HT-29 (cell line): ENCODE measurements at places on chromosomes 1 and 21.

DNA sequence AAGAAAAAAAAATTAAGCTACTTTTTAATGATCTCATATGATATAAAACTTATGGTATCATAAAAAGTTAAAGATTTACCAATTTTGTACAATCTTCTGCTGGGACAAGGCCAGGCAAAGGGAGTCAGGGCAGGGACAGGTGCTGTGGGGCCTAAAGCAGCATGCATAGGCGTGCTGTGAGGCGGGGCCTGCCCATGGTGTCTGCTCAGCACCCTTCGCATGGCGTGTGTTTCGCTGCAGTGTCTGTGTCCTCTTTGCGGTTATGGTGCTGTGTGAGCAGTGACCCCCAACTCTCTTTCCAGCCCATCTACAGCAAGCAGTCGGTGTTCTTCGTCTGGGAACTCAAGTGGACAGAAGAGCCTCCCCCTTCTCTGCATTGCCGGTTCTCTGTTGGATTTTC lies 13.4 kb upstream of the PWP2 start:
- DNase-seq = no peak

DNA sequence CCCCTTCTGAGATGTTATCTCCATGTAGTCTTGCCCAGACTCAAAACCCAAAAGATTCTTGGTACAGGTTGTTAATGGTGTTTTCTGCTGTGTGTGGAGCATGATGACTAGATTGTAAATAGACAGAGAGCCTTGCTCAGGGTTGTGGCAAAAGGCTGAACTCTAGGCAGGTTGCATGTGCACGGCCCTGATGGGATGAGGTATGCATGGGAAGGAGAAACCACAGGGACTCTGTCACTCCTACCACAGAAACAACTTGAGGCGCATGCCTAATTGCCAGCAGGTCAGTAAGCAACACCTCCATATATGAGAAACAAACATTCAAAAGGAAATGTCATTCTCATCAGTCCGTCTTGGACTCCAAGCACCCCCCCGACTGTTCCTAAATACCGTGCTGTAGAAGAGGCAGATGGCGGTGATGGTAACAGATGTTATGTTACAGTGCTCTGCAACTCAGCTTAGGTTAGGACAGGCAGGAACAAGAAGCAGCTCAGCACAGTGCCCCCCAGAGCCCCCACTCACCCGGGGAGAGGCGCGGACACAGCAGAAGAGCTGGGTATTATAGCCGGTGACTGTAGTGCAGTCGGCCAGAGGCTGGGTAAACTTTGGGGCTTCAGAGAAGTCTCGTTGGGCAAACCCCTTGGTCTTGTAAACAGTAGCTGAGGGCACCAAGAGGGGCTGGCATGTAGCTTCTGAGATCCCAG lies 10.9 kb downstream of the MYBPHL start:
- DNase-seq = no peak

DNA sequence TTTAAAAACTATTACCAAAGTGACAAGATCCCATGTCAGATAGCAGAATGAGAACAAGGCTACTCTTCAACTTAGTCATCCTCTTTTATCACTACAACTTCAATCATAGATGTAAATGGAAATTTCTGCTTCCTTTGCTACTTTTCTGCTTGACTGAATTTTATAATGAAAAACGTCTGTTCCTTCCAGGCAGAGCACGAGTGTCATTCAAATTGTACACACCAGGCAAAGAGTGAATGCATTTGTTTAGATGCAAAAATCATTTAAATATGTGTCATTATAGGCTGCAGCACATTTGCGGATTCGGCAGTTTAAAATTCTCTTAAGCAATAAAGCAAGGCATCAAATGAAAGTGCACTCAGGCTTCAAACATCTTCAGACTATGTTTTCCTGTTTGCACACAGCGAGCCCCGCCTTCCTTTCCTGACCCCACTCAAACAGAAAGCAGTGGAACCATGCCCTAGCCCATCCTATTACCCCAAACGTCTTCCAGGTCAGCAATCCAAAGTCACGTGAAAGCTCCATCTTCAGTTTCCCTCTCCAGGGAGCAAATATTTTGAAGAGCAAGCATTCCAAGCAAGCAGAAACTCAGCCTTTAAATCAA lies 99.6 kb downstream of the APP start:
- no peak for DNase-seq

GRCh38 chr1:228367798-228368791 lies 38.5 kb downstream of the TRIM11 start:
- DNase-seq = no peak

GRCh38 chr1:211280910-211281309 lies 21.7 kb downstream of the RCOR3 start:
- no peak for DNase-seq

GRCh38 chr1:26353976-26354820 lies at the start of gene CRYBG2:
TSS of gene CRYBG2 (minus strand) at chr1:26354130. CDS start at chr1:26346657, 7,473 bp downstream.
- DNase-seq = peak; percentile 95

DNA sequence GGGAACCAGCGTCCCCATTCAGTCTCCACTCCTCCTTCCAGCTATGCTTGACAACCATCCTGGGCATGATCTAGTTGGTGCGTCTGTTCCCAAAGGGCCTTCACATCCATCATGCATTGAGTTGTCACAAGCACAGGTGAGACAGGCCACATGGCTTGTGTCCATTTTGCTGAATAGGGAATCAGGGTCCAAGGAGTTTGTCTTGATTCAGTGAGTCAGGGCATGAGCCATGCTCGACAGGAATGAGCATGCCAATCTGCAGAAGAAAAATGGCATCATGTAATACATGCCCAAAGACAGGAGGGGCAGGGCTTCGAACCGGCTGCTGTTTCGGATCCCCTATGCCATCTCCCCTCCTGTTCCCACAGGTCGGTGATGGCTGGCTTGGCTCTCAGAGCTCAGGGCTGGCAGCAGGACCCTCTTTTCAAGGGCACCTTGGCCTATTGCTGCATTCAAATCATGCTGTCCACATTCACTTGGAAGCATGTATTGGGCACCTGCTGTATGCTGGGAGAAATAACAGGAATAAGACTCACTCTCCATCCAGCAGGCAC lies 44.5 kb downstream of the PKP1 start:
- DNase-seq = no peak

GRCh38 chr1:19450811-19451515 lies 34.4 kb downstream of the CAPZB start:
- DNase-seq = no peak

- DNase-seq = no peak
Measured at GRCh38 chr1:184301227-184301626, 85.6 kb upstream of the C1orf21 start.

DNA sequence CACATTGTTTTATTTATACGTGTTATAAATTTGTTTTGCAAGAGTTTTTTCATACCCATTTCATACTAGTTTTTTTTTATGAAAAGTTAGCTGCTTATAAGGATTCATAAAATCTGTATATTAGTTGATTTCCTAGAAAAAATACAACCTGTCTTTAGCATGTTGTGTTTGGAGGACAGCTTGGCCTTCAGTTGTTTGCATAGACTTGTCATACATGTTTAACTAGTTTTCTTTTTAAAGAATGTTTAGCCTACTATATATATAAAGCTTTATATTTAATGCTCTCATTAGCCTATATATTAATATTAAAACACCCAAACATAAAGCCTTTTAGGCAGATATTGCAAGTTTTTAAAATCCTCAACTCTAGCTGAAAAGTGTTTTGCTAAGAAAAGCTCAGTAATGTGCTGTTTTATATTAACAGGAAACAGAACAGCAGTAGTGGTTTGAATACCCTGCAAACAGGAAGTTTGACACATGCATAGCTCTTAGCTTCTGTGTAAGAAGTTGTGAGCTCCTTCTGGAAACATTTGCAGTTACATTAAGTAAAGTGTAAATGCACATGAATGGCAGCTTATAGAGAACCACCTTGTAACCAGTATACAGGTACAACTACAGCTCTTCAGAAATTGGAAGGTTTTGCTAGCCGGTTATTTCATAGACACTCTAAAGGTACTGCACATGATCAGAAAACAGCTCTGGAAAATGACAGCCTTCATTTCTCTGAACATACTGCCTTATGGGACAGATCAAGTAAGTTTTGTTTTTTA lies at the start of gene PRKACB:
Gene PRKACB, plus strand, starts transcription at position 476 of the 770 bp plus-strand sequence. Its CDS starts 91 bp downstream, at position 567.
- DNase-seq = peak; percentile 70

GRCh38 chr1:24560361-24560760 lies 4.5 kb downstream of the NCMAP start:
- no peak for DNase-seq

DNA sequence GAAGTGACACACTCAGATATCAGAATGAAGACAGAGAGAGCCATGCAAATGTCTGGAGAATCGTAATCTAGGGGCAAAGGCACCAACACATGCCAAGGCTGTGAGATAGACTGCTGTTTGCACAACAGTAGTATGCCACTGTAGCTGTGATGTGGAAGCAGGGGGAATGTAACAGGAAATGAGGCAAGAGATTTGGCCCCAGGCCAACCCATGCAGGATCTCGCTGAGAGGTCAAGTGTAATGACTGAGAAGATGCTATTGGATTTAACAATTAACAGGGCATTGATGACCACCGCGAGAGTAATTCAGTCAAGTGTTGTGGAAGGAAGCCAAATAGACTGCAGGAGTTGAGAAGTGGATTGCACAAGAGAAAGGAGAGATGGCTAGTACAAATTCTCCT lies 107.3 kb upstream of the ST6GALNAC5 start:
- DNase-seq = peak; percentile 22

- DNase-seq = no peak
Measured at GRCh38 chr1:203672346-203672745, 45.7 kb downstream of the ATP2B4 start.

GRCh38 chr1:156738916-156739315 lies 2.0 kb downstream of the MRPL24 start:
- DNase-seq = no peak

DNA sequence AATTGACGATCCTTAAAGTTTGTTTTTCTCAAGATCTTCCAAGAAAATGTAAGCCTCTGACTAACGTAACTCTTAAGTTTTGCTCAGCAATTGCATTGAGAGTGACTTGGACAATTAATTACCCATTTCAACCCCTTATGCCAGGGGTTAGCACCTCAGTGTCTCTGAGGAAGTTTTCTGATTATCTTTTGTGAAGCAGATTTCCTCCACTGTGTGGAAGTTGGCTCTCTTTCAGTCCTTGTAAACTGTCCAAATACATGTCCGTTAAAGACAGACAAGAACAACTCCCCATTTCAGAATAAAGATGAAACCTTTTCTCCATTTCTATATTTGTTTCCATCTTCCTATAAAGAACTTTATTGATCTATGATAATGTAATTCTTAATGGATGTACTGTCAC lies 296.4 kb upstream of the FMN2 start:
- no peak for DNase-seq

GRCh38 chr21:32330784-32331311 lies 32.2 kb downstream of the MRAP start:
- no peak for DNase-seq

- no peak for DNase-seq
Measured at GRCh38 chr1:110787328-110788071, 85.4 kb upstream of the CD53 start.

- DNase-seq = no peak
Measured at GRCh38 chr1:42240966-42241755, 76.6 kb upstream of the GUCA2A start.
